Activated CD8-positive, alpha-beta memory T cell treated with anti-CD3 and anti-CD28 coated beads for 36 hours (primary cell): ENCODE measurements at places on chromosomes 3 and 15. TPM values are rescaled to one million over a fixed set of nuclear protein-coding genes. Genes with fewer than 3 reads are reported as not detected.

The PTH1R gene
- not detected for total RNA-seq

The GNAT1 gene
- total RNA-seq = not detected

The CDHR4 gene
- not detected for total RNA-seq

The SLC25A38 gene
- 53.9 TPM for total RNA-seq

The TTC23 gene
- total RNA-seq = 2.2 TPM

The DYNLT2B gene
- total RNA-seq = 6.6 TPM

The ZNF501 gene
- total RNA-seq = 5.0 TPM

The SENP2 gene
- total RNA-seq = 39.5 TPM

The STX19 gene
- not detected for total RNA-seq

The TMIE gene
- 0.25 TPM for total RNA-seq

The GPR15 gene
- 4.4 TPM for total RNA-seq

The EPHA6 gene
- total RNA-seq = not detected

The ATP13A4 gene
- total RNA-seq = 1.3 TPM

The BNC1 gene
- total RNA-seq = not detected

The SHF gene
- total RNA-seq = 11.7 TPM

The CYP11A1 gene
- total RNA-seq = 0.23 TPM
